HuH-7 (cell line): ENCODE measurements at places on chromosomes 5 and 9.

- no peak for DNase-seq
Measured at GRCh38 chr9:79630521-79631403, 59.0 kb downstream of the TLE4 start.

DNA sequence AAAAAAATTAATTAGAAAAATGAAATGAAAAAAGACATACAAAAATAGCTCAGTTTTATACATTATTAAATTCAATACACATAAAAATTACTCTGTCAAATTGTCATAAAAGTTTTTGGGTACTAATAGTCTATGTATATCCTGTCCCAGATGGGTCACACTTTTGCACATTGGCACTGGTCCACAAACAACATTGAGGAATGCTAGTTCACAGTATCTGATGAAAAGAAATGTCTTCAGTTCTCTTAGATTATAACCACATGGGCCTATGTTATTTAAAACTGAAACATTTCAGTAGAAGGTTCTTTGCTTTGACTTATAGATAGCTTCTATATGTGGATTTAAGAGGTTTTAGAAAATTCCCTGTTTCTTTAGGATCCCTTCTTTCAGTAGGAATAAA is 39.8 kb downstream of the LNPEP start:
- DNase-seq = no peak

- peak; percentile 5 for DNase-seq
Measured at GRCh38 chr5:120155873-120156272, 308.2 kb upstream of the PRR16 start.

DNA sequence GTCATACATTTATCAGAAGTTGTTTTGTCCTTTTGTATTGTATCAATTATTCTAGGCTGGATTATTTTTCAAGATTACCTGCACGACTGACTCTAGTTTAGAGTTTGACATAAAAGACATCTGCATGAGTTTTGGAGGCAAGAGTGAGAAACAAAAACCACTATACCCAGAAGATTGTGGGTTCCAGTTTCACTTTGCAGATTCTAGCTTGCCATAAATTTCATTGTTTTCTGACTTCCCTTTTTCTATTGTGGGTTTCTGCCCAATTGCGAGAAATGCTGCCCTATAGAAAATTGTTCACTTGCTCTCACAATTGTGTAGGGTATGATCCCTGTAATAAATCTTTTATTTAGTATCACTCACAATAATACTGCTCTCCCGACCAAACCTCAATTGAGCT is 1043.4 kb upstream of the CDH10 start:
- DNase-seq = no peak

GRCh38 chr9:24434183-24434582 is 111.5 kb downstream of the IZUMO3 start:
- no peak for DNase-seq

DNA sequence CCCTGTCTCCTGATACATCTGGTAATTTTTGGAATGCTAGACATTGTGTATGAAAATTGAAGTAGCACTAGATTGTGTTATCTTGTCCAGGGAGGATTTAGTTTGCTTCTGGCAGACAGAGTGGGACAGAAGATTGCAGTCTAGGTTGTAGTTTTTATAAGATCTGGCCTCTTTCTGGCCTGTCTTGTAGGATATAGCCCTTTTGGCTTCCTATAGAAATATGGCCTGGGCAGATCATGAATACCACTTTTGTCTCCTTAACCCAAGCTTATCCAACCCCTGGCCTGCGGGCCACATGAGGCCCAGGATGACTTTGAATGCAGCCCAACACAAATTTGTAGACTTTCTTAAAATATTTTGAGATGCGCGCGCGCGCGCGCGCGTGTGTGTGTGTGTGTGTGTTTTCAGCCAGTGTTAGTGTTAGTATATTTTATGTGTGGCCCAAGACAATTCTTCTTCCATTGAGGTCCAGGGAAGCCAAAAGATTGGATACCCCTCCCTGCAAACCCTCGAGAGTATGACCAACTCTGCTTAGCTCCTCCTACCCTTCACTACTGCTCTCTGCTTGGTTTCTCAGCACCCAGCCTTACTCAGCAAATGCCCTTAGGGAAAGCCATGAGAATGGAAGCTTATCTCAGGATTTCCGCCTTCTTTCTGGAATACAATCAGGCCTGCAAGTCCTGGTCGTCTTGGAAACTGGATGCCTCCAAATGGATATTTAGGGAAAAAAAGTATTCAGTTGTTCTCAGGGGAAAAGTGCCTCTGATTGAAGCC is 26.5 kb downstream of the ANKRD33B start:
- no peak for DNase-seq

- DNase-seq = no peak
Measured at GRCh38 chr9:121750259-121750714, 98.9 kb downstream of the DAB2IP start.

DNA sequence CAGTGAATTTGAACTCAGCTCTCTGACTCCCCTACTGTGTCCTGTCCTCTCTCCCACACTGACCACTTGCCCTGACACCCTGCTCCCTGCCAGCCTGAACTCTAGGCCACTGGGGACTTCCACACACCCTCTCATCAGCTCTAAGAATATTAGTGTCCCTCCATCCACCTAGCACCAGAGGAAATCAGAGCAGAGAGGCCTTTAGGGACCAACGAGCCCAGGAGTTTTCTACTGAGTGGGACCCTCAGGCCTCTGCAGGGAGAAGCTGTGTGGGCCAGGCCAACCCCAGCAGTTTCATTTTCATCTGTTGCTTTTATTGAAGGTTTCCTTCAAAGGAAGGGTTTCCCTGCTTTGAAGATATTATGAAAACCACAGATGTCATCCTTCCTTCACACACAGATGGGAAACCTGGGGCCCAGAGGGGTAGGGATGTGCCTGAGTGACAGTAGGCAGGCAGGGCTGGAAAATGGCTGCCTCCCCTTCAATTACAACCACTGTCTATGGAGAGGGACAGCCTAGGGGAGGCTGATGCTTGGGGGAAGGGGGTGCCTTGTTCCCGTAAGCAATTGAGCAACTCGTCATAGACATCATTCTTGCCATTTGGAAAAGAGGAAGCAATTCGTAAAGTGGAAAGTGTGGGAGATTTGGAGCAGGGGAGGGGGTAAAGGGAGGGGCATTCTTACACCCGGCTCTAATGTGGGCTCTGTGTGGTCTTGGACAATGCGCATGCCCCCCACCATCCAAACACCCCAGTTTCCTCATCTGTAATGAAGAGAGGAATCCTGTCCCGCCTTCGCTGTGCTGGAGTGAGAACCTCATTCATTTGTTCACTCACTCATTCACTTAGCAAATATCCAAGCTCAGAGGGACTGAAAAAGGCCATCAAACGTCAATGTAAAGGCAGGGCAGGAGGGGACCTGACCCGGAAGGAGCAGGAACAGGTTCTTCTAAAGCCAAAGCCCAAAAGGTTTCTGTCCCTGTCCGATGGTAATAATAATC is 3.9 kb downstream of the GLIPR2 start:
- no peak for DNase-seq

DNA sequence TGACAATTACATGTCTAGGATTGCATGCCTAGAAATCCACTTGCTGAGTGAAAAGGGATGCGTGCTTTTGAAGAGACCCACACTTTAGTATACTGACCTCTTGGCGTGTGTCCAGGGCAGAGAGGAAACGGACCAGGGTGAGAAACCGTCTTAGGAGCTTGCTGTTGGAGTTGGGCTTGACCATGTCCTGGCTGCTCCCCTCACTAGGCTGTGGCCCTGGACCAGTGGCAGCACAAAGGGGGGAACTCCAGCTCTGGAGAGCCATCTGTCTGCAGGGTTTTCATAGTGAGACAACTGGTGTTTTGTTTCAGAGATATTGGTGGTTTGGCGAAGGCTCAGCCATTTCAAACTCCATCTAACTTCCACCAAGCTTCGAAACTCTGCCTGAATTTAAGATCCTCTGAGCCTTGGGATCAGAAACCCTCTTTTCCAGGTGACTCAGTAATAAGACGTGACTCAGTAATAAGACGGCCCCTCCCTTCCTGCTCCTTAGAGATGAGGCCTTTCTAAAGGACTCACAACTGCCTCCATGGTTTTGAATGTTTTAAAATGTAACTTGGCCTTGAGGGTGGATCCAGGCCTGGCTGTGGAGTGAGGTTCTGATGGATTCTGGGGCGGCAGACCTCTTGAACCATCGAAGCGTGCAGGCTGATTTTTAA is 165.8 kb downstream of the MELK start:
- DNase-seq = no peak

- peak; percentile 23 for DNase-seq
Measured at GRCh38 chr5:134371834-134372340, 518 bp downstream of the UBE2B start.

DNA sequence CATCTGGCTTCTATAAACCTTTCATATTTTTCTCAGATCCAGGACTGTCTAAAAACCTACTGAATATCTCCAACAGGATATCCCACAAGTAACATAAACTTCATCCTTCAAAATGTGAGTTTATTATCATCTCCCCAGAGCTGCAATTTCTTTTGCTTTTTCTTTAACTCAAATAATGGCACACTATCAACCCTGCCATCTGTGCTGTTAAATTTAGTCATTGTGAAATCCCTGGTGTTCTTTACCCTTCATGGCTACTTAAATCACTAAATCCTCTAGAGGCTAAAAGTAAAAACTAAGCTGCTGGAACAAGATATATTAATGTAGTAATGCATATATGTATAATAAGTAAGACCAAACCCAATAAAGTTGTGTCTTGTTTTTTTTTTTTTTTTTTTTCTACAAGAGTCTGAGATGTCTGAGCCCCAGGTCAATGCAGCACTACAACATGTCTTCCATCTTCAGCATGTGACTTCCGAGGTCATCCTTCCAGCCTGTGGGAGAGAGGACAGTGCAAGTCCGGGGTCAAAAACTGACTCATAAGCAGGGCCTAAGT is 362.9 kb downstream of the ADGRV1 start:
- DNase-seq = no peak

- no peak for DNase-seq
Measured at GRCh38 chr9:129485145-129485774, 135.6 kb downstream of the C9orf50 start.

GRCh38 chr5:53407373-53407772 is 73.1 kb upstream of the FST start:
- DNase-seq = no peak
